ENCODE measurements at places on chromosomes 3 and 15.

DNA sequence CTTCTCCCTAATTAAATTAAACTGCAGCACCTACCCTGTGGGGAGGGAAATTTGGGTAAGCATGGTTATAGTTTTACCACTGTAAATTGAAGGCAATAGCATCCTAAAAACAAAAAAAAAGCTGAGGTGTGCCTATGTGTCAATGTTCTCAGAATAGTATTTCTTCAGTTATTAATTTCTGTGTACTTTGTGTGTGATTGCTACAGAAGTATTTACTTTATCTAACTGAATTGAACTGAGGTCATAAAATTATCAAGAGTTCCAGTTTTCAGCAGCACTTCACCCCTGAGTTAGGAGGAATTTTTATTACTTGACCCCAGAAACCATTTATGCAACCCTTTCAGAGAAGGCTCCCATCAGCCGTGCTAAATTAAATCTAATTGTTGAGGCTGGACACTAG lies 333.6 kb upstream of the ALCAM start:
- DNase-seq = no peak

GRCh38 chr3:54374214-54374852 lies 252.0 kb downstream of the CACNA2D3 start:
- DNase-seq = no peak

GRCh38 chr15:88776646-88777045 lies 26.6 kb upstream of the ACAN start:
- DNase-seq = no peak

DNA sequence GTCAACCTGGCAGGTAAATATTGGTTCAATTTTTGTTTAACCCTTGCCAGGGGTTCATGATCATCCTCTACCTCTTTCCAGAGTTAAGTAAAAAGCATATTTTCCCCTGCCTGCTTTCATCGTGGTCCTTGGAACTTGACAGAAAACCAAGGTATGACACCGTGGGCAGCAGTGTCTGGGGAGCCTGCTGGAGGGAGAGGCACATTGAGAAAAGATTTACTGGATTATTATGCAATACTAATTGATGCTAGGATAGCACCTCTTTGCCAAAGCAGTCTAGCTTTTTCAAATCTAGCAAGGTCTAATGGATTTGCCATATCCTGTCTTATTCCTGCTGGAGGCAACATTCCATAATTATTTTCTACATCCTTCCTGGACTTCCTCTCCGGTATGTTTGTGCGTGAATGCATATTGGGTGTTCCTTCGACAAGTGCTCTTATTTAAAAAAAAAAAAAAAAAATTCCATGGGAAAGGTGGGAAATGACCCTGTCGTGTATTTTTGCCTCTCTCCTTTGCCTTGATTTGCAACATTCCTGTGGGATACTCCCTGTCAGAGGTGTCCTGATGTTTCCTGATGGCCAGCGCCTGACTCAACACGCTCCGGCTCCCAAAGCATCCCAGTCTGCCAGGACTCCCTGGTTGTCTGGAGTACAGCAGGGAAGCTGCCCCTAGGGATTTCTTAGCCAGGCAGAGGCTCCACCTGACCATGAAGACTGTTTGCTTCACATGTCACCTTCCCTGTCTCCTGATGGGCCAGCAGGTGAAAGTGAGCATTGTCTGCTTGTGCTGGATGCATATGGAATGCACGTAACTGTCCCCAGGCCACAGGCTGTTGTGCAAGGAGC lies 6.3 kb downstream of the BHLHE40 start:
- DNase-seq = no peak

- DNase-seq = no peak
Observed at GRCh38 chr3:34675383-34676120, 877.1 kb downstream of the PDCD6IP start.

GRCh38 chr3:184227481-184227935 lies 1.9 kb upstream of the VWA5B2 start:
- no peak for DNase-seq

GRCh38 chr3:117217355-117217754 lies 507.8 kb downstream of the TUSC7 start:
- no peak for DNase-seq

DNA sequence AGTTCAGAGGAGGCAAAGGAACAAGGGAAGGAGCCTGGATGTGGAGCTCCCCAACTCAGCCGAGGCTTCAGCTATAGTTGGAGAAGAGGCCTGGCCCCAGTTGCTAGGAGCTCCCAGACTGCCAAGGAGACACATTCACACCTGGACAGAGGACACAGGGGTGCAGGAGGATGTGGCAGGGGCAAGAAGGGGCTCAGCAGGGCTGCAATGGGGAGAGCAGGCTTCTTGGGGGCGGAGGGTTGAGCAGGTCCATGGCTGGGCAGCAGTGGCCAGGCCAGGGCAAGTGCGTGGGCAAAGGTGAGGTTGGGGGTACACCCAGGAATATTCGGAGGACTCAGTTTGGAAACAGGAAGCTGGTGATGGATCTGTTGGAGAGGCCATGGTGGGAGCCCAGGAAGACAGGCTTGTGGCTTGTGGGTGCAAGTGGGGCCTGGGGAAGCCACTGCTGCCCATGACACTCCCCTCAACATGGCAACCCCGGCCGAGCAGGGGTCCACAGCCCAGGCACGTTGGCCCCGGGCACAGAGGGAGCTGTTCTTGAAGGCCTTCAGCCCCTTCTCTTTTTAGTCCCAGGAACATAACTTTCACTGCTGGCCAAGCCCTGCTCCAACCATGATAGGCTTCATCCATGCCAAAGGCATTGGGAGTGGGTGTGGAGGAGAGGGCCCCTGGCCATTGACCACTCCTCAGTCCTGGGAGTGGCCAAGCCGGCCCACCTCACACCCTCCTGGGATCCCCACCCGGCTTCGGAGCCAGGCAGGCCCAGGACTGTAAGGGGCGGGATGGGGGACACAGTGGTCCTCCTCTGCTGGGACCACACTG lies 33.3 kb downstream of the TSPAN3 start:
- DNase-seq = no peak

- no peak for DNase-seq
Observed at GRCh38 chr15:62087671-62088352, 21.0 kb downstream of the C2CD4A start.

- no peak for DNase-seq
Observed at GRCh38 chr3:150372320-150372719, 35.8 kb upstream of the TSC22D2 start.

GRCh38 chr3:141877911-141878310 lies 1.5 kb downstream of the ATP1B3 start:
- no peak for DNase-seq
